Activated T-cell treated with anti-CD3 and anti-CD28 coated beads, Interleukin-2, amount 50 U/mL, for 72 hours (primary cell): ENCODE measurements at places on chromosomes 11 and 22.

- DNase-seq, result no peak
These were observed 67.6 kb upstream of the TEAD1 start for GRCh38 chr11:12606597-12606996.

- DNase-seq, result no peak
These were observed 94.8 kb upstream of the SORL1-AS1 start for GRCh38 chr11:121547574-121547973.

DNA sequence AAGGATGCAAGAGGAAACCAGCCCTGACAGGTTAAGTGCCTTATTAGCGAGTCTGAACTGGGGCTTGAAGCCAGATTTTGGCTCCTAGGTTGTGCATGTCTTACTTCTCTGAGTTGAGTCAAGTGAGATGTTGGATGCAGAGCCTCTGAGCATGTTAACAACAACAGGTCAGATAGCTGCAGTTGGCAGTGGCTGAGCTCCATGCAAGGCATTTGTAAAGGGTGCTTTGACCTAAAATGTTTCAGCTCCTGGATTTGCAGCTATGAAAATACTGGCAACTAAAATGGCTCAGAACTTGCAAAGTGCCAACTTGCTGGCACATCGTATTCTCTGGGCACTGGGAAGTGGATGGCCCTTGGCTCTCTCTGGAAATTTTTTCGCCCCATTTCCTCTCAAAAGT is 16.4 kb upstream of the CSRP3 start:
- DNase-seq, result no peak

DNA sequence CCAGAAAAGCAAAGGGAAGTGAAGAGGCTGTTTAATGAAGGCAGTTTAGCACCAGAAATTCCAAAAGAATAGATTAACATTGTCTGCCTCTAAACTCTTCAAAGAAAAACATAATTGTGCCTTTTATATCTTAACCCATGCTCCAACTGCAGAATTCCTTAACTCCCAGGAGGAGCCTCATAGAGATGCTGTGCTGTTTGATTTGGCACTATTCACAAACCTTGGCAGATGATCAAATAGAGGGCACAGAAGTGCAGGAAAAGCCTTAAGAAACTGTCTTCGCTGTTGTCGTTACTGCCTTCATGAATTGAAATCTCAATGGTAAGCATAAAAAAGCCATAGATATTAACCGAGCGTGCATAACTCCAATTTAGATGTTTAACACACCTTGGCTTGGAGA is 124.1 kb upstream of the MPPED2 start:
- DNase-seq, result no peak

DNA sequence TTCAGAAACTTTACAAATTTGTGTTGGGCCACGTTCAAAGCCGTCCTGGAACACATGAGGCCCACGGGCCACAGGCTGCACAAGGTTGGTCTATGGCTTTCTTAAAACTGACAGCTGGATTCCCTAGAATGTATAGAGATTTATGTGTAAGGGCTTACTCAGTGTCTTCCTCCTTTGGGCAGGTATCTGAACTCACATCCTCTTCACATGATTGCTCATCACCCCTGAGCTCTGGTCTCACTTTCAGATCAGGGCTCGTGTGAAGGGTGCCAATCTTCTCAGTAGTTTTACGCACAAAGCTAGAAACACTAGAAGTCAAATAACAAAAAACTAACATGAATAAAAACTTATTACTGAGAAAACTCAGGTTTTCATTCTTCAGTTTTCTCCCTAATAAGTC is 27.1 kb downstream of the HPS5 start:
- no peak for DNase-seq
